ENCODE measurements at places on chromosomes 2 and 18. TPM values are rescaled to one million over a fixed set of nuclear protein-coding genes. Genes with fewer than 3 reads are reported as not detected.

The MMADHC gene
- 132 TPM for total RNA-seq

The MRPL33 gene
- total RNA-seq = 168 TPM

GRCh38 chr2:237072067-237072931 is 13.4 kb upstream of the COPS8 start:
- peak; percentile 85 for DNase-seq

The RETREG2 gene
- 35.0 TPM for total RNA-seq

GRCh38 chr2:82667491-82667890 is 1791.6 kb downstream of the SUCLG1 start:
- DNase-seq = no peak

The TXNL1 gene
- total RNA-seq = 63.2 TPM

DNA sequence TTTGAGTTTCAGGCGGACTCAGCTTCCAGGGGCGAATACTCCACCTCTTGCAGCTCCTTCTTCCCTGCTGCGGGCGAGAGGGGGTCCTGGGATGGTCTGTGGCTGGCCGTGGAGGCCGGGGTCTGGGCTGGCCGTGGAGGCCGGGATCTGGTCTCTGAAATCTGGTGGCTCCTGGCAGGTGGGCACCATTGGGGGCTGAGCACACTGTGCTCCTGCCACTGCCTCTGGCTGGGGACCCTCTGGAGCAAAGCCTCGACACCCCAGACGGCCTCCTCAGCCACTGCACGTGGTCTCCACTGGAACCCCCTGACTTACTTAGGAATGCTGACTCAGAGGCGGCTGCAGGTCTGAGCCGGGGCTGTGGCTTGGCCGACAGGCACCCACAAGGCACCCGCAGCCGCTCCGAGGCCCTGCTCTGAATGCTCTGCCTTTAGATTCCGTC is 100.1 kb upstream of the ALKAL2 start:
- no peak for DNase-seq

- DNase-seq = no peak
These were observed 103.9 kb downstream of the TTC32 start for GRCh38 chr2:19797871-19798270.

GRCh38 chr2:188956961-188957360 is 17.2 kb upstream of the COL3A1 start:
- no peak for DNase-seq

DNA sequence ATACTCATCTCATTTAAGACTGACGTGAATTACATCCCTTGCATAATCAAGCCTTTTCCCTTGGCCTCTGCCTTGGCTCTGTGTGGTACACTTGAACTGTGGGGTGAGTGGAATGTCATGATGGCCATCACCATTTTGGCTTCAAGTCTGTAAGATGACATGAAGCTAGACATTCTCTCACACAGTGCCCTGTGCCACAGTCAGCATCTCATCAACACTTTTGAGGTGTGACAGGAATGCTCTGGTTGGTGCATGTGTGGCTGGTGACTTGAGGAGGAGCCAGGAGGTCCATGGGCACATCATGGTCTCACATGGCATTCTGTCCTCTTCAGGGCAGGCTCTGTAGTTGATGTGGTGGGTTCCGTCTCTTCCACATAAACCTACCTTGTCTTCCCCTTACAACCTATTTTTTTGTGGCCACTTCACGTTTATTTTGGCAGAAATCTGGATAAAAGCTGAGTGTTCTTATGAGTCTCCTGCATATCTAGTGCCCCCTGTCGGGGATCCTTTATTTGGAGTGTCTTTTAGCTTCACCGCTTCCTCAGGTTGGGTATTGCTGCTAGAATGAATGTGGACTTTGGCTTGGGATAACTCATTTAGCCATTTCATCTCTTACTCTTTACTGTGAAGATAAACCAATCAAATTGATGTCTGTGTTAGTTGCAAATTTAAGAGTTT is 28.1 kb downstream of the MAP4K4 start:
- no peak for DNase-seq

DNA sequence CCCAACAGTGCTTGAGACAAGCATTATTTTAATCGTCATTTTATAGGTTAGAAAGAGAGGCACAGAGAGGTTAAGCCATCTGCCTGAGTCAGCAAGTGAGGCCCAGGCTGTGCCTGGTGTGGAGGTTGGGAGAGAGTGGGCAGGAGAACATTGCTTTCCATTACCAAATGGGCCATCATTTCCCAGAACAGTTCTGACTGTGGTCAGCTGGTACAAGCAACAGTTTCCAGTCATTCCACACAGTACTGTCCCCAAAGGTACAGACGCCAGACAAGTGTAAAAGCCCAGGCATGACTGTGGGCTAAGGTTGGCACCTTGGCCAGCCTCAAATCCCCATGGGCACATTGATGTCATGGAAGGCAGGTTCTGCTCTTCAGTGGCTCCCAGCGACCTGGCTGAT is 98.2 kb upstream of the LCLAT1 start:
- DNase-seq = no peak

DNA sequence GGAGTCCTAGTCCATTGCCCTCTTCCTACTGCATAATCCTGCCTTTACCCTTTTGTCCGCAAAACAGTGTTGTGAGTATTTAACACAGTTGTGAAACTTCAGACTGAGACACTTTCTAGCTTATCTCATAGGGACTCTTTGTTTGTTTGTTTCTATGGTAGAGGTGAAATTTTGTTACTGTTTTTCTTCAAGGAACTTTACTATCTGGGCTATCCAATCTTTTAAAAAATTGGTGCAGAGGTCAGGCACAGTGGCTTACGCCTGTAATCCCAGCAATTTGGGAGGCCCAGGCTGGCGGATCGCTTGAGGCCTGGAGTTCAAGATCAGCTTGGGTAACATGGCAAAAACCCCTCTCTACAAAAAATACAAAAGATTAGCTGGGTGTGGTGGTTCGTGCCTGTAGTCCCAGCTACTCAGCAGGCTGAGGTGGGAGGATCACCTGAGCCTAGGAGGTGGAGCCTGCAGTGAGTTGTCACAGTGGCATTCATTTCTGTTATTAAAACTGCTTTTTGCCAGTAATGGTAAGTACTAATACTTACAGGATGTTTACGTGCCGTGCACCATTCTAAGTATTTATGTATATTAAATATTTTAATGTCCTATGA is 18.8 kb downstream of the GMCL1 start:
- no peak for DNase-seq

The GPR45 gene
- not detected for total RNA-seq

- DNase-seq = no peak
These were observed 14.0 kb downstream of the TNS1 start for GRCh38 chr2:217988840-217989204.

GRCh38 chr2:221600388-221600787 is 28.3 kb upstream of the EPHA4 start:
- no peak for DNase-seq

DNA sequence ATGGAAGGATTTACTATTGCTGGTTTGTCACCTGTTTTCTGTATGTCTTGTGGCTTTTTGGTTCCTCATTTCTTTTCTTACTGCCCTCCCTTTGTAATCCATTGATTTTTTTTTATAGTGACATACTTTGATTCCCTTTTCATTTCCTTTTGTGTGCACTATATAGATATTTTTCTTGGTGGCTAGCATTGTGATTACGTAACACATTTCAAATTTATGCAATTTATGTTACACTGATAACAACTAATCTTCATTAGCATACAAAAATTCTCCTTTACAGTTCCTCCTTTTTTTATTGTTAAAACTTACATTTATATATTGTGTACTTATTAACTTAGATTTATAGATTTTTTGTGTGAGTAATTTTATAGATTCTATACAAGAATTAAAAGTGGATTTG is 80.6 kb downstream of the OTX1 start:
- no peak for DNase-seq

- no peak for DNase-seq
These were observed 269.5 kb downstream of the EIPR1 start for GRCh38 chr2:3108105-3108504.

DNA sequence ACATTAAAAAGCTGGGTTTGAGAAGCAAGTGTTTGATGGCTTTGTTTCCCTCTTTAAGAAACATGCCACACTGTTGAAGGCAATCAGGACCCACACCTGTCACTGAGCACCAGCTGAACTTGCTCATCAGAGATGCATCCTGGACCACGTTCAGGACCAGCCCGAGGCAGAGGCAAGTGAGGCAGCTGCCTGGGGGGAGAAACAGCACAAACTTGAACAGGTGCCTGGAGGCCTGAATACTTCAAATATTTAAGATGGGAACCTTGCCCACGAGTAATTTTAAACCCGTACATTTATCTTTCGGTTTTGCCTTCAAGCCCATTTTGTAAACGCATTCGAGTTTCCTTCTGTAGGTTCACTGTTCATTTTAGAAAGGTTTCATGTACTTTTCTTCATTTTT is 421.3 kb downstream of the NYAP2 start:
- DNase-seq = peak; percentile 89

GRCh38 chr2:118669654-118670053 is 177.8 kb downstream of the EN1 start:
- DNase-seq = no peak

DNA sequence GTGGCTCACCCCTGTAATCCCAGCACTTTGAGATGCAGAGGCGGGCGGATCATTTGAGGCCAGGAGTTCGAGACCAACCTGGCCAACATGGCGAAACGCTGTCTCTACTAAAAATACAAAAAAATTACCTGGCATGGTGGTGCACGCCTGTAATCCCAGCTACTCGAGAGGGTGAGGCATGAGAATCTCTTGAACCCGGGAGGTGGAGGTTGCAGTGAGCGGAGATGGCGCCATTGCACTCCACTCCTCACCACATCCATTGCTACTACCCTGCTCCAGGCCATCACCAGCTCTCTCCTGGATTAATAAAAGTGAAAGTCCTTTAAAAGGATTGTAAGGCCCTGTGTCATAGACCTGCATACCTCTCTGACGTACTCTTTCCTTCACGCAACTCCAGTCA is 1.2 kb downstream of the RMP24 start:
- no peak for DNase-seq

- DNase-seq = no peak
These were observed 13.8 kb downstream of the RFTN2 start for GRCh38 chr2:197661626-197662025.

GRCh38 chr18:35408843-35409261 is 31.7 kb upstream of the ZNF396 start:
- DNase-seq = no peak

The RTP5 gene
- total RNA-seq = not detected

DNA sequence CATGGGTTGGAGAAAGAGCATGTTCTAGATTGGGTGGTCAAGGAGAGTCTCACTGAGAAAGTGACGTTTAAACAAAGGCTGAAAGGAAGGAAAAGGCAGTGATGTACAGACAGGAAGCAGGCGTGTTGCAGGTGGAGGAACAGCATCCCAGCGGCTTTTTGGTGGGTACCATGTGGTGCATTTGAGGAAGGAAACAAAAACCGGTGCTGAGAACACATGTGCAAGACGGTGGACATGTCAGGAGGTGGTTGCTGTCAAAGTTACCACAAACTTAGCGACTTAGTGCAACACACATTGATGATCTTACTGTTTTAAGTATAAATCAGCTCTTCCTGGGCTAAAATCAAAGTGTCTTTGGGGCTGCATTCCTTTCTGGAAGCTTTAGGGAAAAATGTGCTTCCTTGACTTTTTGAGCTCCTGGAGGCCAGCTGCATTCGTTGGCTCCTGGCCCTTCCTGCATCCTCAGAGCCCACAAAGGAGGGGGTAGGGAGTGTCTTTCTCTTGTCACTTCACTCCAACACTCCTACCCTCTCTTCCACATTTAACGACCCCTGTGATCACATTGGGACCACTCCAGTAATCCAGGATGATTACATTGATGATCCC is 380.6 kb downstream of the FBXO15 start:
- DNase-seq = peak; percentile 9

The C1QL2 gene
- total RNA-seq = not detected

DNA sequence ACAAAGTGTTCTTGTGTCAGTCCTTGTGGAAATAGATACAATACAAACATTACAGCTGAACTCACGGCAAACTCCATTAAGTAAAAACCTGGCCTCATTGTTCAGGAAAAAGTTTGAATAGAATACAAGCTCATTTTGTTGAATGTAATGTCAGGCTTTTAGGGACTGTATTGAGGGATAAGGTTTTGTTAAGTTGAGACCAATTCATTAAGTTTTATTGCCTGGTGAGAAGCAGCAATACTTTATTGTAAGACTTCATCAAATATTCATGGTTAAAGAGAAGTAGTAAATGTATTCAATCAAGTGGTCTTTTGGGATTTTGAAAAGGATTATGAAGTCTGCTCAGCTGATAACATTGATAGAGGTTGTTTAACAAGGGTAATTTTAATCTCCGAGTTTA is 35.4 kb upstream of the METAP1D start:
- no peak for DNase-seq

The PKP4 gene
- 52.1 TPM for total RNA-seq

DNA sequence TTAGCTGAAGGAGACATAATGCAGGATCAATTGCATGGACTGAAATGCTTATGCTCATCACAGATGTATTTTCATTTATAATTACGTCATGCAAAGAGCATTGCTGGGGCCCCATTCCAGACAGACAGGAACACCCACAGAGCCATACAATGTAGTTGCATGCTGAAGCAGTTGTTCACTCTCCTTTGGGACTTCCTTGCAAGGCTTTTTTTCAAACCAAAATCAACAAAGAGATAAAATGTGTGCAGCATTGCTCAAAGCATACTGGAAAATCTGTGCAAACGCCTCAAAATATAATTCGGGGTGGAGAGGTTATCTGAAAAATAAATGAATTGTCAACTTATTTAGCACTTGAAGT is 463.2 kb downstream of the CDH2 start:
- DNase-seq = peak; percentile 88

The VWA3B gene
- 0.10 TPM for total RNA-seq

DNA sequence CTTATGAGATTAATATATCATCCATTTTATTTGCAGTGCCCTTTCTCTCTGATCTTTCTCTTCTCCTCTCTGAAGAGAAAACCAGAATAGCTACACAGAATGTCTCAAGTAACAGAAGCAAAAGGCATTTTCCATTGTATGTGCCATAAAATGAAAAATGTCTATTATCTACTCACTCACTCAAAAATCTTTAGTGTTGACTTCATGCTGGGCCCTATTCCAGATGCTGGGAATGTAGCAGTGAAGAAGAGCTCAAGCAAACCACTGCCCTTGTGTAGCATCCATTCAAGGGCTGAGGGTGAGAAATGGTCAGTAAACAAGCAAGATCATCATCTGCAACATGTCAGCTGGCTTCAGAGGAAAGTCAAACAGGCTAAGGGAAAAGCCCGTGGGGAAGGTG is 427.7 kb downstream of the METTL4 start:
- peak; percentile 38 for DNase-seq

The ELOA2 gene
- not detected for total RNA-seq

DNA sequence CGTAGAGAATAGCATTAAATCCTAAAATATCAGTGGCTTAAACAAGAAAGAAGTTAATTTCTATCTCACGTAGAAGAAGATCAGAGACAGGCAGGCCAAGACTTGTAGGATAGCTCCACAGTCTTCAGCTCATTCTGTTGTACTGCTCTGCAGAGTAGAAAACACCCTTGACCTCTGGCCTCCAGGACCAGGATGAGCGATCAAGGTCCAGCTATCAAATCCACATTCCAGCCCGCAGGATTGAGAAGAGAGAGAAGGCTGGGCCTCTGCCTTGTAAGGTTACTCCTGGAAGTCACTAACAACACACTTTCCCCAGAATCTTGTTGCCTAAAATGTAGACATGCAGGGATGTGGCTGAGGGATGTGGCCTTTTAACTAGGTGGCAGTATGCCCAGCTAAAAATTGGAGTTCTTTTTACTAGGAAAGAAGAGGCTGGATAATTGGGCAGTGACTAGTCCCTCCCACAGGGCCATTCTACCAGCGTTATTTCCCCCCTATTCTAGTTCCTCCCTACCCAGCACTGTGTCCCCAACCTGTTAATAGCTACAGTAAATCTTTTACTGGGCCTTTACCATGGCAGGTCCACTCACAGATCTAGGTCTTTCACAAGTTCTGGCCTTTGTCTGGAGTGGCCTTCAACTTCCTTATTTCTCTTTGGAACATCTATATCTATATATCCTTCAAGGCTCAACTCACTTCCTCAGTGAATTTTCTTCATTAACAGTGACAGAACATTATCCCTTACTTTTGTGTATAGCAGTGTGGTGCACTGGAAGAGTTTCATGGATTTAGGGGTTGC is 165.0 kb downstream of the DIS3L2 start:
- DNase-seq = peak; percentile 9
